GM03348 (cell line): ENCODE measurements at places on chromosomes 3 and 15.

DNA sequence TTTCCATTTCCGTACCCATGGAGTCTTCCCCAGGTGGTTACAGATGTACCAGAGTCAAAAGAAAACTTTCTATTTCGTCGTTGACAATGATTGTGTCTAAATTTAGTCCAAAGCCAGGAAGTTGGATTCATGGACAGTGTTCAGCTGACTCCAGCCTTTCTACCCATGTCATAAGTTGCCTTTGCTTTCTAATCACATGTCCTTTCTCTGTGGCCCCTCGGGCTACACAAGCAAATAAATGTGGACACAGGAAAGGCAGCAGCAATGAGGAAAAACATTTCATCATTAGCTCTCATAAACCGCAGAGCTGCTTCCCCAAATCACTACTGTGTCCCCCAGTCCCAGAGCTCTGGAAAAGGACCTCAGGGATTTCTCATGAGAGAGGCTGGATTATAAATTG lies 82.0 kb downstream of the USF3 start:
- DNase-seq, result no peak

GRCh38 chr3:195441051-195441450 lies 1.8 kb downstream of the ACAP2 start:
- no peak for DNase-seq

- no peak for DNase-seq
Observed at GRCh38 chr3:141236361-141236760, 4.7 kb downstream of the PXYLP1 start.

- no peak for DNase-seq
Observed at GRCh38 chr3:127451321-127451720, 139.2 kb downstream of the TPRA1 start.

DNA sequence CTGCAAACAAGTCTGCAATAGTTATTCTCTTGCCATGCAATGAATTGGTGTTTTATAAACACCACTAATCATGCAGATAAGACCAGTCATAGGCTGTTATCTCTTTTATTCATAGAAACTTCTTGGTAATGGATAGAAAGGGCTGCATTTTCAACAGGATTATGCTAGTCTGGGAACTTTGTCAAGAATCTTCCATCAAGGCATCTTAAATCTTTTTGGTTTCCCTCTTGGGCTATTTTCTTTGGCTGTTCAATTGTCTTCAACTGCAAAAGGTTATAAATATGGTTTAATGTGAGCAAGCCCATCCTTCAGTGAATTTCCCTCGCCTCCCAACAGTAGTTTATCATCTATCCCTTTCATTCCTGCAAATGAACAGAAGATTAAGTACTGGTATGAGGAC lies 59.0 kb upstream of the MINAR1 start:
- DNase-seq, result no peak

DNA sequence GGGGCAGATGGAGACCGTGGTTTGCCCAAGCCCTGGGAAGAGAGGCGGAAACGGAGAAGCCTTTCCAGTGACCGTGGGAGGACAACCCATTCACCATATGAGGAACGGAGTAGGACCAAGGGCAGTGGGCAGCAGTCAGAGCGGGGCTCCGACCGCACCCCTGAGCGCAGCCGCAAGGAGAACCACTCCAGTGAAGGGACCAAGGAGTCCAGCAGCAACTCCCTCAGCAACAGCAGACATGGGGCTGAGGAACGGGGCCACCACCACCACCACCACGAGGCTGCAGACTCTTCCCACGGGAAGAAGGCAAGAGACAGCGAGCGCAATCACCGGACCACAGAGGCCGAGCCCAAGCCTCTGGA lies 2.0 kb downstream of the RBM15B start:
- no peak for DNase-seq

DNA sequence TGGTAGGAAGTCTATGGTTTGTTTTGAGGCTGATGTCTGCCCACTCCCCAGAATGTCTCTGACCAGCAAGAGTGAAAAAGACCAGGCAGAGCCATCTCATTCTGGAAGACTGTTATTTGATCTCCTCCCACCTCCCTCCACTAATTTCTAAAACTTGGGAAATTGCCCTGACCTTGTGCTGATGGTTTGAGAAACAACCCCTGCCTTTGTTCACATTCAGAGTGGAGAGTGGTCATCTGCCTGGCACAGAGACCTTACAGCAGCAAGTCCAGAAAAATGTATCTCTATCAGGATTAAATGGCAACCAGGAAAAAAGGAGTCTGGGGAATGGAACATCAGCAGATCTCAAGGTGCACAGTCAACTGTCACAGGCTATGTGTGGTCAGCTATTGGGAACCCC lies 25.7 kb downstream of the SPATA12 start:
- DNase-seq, result no peak

GRCh38 chr15:57532731-57533447 lies 58.8 kb upstream of the MYZAP start:
- DNase-seq, result no peak

GRCh38 chr15:85407421-85408269 lies 27.2 kb downstream of the AKAP13 start:
- DNase-seq, result peak; percentile 73

GRCh38 chr3:44492496-44492895 lies 15.0 kb upstream of the ZNF445 start:
- no peak for DNase-seq

- no peak for DNase-seq
Observed at GRCh38 chr3:179373938-179374337, 26.4 kb downstream of the MFN1 start.

GRCh38 chr3:177681156-177681555 lies 483.9 kb upstream of the TBL1XR1 start:
- no peak for DNase-seq

DNA sequence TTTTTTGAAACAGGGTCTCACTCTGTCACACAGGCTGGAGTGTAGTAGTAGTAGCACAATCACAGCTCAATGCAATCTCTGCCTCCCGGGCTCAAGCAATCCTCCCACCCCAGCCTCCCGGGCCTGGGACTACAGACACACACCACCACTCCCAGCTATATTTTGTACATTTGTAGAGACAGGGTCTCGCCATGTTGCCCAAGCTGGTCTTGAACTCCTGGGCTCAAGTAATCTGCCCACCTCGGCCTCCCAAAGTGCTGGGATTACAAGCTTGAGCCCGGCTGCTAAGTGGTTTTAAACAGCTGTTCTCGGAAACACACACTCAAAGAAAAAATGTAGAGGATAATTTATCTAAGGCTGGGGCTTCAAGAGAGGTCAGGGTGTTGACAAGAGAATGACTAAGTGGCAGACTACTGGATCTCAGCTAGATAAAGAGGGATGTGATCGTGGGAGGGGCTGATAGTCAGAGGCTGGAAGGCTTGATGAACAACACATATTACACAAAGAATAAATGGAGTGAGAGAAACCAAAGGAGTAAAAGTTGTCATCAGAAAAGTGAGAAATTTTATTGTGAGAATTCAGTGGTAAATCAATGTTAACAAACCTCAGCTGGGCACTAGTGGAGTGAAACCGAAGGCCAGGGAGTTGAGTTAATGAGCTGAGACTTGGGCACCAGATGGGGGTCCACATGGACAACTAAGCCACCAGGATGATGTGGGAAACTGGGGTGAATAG lies 6.7 kb downstream of the CCR5AS start:
- DNase-seq, result peak; percentile 33

DNA sequence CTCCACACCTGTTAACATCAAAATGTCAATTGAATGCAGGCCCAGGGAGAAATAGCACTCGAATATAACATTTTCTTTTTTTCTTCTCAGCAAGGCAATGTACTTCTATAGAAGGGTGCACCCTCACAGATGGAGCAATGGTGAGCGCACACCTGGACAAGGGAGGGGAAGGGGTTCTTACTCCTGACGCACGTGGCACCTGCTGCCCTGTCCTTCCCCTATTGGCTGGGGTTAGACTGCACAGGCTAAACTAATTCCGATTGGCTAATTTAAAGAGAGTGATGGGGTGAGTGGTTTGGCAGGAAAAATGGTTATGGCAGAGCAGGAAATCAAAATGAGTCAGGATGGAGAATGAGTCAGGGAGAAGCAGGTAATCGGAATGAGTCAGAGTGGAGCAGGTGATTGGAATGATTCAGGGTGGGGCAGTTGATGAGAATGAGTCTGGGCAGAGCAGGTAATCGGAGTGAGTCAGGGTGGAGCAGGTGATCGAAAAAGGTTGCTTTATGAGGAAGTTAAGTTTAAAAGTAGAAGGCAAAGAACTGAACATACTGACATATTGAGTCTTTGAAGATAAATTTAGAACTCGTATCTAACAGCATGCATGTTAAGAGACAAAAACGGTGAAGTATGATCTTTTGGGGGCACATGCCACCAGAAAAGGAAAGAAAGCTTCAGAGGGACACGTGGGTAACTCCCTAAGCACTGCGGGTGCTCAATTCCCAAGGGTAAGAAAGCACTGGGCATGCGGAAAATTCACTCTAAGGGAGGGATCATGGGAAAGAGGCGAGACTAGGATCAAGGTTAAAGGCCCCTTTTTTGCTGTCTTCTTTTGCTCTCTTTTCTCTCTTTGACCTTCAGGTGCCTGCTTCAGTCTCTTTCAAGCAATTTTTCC lies 72.9 kb upstream of the GALNT15 start:
- no peak for DNase-seq

DNA sequence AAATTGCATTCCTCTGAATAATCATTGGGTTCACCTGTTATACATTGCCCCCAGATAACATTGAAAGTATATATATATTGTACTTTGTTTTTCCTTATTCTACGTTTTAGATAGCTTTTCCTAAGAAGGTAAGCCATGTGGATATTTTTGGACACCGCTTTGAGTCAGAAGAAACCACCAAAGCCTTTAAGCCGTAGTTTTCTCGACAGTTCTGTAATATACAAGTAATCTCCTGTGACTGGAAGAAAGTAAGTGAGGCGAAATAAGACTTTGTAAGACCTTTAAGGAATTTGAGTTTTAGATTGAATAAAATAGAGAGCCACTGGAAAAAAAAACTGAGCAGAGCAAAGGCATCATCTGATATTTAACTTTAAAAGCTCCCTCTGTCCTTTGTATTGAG lies 1092.0 kb downstream of the DIPK2A start:
- no peak for DNase-seq

- DNase-seq, result no peak
Observed at GRCh38 chr15:75727031-75727531, 14.4 kb upstream of the CSPG4 start.

DNA sequence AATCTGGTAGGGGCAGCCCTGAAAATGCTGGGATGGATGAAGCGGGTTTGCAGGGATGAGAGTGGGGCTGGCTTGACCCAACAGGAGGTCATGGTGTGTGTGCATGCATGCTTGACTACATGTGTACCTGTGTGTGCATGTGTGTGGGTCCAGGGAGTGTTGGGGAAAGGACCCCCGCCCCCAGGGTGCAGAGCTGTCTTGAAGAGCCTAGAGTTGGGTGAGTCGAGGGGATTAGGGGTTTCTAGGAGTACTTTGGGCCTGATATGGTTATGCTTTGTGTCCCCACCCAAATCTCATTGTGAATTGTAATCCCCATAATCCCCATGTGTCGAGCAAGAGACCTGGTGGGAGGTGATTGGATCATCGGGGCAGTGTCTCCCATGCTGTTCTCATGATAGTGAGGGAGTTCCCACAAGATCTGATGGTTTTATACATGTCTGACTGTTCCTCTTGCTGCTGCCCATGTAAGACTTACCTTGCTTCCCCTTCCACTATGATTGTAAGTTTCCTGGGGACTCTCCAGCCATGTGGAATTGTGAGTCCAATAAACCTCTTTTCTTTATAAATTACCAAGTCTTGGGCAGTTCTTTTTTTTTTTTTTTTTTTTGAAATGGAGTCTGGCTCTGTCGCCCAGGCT lies 5.2 kb upstream of the LCTL start:
- DNase-seq, result no peak

DNA sequence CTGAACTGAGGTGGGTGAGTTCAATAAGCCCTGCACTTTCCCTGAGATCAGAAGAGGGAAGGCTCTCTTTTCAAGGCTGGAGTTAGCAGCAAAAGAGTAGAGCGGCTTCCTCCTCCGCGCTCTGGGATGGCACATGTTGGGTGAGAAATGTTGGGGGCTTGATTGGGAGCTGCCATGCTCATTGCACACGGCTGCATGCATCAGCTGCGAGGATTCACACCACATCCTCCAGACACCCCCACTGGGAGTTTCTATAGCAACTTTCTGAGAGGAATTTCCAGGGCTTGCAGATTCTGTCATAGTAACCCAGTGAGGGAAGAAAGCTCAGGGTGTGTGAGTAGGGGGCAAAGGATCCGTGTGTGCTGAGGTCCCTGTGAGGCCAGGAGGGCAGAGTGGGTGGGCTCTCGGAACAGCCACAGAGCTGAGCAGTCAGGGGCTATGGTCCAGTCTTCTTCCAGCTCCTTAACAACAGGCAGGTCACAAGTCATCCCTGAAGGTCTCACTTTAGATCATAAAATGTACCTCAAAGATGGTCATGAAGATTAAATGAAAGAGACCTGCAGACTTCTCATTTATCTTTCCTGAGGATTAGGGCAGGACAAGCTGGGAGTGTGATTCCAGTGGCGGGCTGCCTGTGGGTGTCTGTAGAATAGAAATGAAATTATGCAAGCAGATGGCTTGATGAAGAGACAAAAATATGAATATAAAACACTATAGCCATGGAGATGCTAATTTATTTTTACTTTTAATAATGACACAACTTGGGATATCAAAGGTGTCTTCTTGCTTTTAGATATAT lies 75.7 kb upstream of the CHRNA7 start:
- DNase-seq, result no peak

GRCh38 chr15:29934251-29934650 lies 112.0 kb upstream of the TJP1 start:
- peak; percentile 35 for DNase-seq

GRCh38 chr3:62132027-62132602 lies 241.2 kb downstream of the FEZF2 start:
- DNase-seq, result no peak
